Ureter (tissue), 1 donor: ENCODE measurements at places on chromosomes 16 and 17.

DNA sequence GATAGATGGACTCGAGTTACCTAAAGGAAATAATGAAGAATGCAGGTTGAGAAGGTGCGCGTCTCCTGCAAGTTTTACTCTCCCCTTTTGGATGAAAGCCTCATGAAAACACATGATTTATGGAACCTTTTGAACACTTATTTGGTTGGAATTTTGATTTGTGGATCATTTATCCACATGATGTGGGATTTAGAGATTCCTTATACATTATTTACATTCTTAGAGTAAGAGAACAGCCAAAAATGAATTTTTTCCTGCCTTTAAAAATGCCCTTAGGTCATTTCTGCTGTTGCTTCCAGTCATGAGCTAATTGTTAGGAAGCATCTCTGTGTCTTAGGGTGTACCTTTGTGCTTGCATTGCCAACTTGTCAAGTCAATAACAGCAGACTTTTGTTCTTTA is 99.9 kb downstream of the RPTOR start:
- no peak for DNase-seq

DNA sequence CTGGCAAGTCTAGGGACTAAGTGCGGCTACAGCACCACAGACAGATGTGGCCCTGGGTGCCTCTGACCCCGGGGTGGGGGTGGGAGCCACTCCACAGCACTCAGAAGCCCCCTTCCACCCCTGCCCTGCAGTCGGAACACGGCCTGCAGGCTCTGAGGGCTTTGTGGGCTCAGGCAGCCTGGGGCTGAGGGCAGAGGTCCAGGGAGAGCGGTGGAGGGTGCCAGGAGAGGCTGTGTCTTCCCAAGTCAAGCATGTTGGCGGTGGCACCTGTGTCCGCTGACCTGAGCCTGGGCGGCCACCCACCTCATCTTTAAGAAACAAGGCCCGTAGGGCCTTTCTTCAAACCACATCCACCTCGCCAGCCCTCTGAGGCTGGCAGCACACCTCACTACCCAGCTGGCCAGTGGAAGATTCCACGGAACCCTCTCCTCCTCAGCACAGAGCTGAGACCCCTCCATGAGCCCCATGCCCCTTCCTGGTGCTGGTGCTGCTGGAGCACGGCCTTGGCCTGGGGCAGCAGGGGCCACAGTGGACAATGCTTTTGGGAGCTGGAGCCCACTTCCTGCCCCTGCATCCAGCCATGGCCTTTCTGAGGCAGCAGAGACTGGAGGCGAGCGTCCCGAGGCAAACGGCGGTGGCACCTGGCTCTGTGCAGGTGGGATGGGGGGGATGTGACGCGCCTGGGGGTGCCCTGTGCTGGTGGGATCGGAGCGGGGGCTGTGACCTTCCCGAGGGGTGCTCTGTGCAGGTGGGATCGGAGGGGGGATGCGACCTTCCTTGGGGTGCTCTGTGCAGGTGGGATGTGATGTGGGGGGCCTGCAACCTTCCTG is 77.8 kb downstream of the ZNF778 start:
- DNase-seq = no peak

DNA sequence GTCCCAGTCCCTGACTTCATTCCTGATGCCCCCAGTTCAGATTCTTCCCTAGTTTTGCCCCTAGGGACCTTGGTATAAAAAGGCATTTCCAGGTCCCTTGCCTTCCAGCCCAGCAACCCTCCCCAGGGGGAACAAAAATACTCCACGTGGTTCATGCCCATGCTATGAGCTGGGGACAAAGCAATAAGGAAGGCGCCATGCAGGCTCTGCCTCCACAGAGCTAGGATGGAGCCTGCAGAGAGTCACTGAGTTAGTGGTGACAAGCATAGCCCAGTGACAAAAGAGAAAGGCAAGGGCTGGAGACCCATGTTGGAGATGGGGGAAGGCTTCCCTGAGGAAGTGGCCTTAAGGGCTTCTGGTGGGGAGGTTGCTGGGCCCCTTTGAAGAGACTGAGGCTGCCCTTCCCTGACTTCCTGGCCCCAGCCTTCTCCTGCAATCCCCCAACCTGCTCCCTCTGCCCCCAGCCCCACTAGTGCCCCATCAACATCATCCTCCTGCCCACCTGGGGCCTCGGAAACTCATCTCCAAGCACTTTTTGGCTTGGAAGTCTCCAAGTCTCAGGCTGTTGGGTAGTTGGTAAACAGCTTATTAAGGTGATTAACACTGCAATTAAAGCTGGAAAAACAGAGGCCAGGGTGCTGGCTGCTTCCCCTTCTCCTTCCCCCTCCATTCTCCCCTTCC is 9.6 kb downstream of the DLX3 start:
- DNase-seq = no peak

GRCh38 chr16:30740364-30741251 is 7.6 kb upstream of the PHKG2 start:
- DNase-seq = peak; percentile 94

DNA sequence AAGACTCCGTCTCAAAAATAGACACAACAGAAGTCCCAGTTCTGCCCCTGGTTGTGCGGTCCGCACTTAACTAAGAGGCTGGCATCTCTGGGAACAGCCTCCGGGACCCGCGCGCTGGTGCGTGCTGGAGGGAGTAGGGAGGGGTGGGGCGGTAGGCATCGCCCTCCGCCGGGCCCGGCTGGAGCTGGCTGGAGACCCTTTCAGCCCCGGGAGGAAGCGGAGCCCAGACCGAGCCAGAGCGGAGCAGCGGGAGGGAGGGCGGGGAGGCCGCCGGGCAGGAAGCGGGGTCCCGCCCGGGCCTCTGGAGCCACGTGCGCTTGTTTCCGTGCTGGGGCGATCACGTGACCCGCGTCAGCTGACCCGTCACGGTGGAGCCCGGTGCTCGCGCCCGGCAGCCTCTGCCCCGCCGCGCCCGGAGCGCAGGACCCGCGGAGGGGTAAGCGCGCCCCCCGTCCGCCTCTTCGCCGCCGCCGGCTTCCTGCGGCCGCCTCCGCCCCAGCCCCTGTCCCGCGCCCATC is at the start of gene WDR81:
Gene WDR81 (plus strand): TSS at position 354 of the 518 bp plus-strand sequence. CDS start 256 bp downstream, outside the sequence.
- DNase-seq = peak; percentile 93

GRCh38 chr17:8237175-8237574 is 10.7 kb downstream of the CTC1 start:
- no peak for DNase-seq

DNA sequence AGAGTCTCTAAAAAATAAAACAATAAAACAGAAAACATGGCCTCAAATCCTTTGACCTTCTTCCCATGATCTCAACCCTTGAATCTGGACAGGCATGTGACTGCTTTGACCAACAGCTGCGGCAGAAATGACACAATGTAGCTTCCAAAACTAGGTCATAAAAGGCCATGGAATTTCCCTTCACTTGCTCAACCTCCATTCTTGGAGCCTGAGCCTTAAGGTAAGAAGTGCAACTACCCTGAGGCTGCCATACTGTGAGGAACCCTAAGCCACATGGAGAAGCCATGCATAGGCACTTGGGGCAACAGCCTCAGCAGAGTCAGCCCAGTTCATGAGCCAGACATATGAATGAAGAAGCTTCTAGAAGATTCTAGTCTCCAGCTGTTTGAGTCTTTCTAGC is 75.7 kb upstream of the BRD7 start:
- DNase-seq = no peak
